ENCODE measurements at places on chromosomes 11 and 22.

DNA sequence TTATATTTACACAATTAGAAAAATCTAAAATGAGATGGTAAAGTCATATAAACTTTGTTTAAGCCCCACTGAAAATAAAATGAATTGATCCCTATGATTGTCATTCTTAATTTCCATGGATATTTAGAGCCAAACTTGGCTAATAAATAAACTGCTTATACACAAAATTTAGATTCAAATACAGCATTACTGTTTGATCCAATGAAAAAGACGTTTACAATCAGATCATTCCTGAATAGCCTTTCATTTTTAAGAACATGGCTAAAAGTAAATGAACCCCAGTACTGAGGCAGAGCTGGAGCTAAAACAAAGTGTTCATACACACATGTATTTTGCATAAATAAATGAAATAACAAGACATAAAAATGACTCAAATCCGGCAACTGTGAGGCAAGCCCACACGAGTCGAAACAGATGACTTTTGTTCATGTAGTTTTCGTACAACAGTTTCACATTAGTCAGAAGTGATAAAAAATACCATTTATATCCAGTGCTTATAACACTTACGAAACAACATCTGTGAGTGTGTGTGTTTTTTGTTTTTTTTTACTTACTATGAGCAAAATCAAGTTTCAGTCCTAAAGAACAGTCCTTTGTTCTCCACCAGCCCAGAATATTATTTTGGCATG, 386.5 kb downstream of the SOX6 start:
- no peak overlapping the region for H3K4me3 ChIP-seq
- peak overlapping the region; percentile 81 for H3K27ac ChIP-seq
- H3K36me3 ChIP-seq: no peaks in the 10 kb centered on the region
- H3K4me1 ChIP-seq: peaks cover 45% of the 10 kb centered on the region
- DNase-seq: no peak
- no peaks in the 10 kb centered on the region for H3K27me3 ChIP-seq

DNA sequence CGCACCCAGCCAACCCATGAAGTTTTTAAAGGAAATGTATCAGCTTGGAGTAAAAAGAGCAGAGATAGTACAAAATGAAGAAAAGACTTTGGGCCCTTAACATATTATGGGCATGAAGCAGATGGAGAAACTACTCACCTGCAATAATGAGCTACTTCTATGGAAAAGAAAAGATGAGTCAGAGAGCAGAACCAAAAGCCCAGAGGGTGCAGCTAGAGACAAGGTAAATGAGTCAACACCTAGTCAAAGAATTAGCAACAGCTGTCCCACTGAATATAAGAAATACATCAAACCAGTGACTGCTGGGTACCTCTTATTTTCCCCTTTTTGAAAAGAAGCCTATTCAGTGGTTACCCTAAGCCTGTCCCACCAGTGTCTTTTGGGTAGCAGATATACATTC, 61.8 kb downstream of the RPL27A start:
- H3K27me3 ChIP-seq: no peaks in the 10 kb centered on the region
- no peak for DNase-seq
- no peak overlapping the region for H3K4me3 ChIP-seq
- H3K36me3 ChIP-seq: peaks cover 4% of the 10 kb centered on the region
- H3K4me1 ChIP-seq: peaks cover 11% of the 10 kb centered on the region

- no peaks in the 10 kb centered on the region for H3K36me3 ChIP-seq
- H3K27me3 ChIP-seq: peaks cover 22% of the 10 kb centered on the region
- no peak overlapping the region for H3K4me3 ChIP-seq
- peaks cover 16% of the 10 kb centered on the region for H3K4me1 ChIP-seq
- no peak overlapping the region for H3K27ac ChIP-seq
Measured at GRCh38 chr11:115657586-115657985, 153.4 kb upstream of the CADM1 start.

DNA sequence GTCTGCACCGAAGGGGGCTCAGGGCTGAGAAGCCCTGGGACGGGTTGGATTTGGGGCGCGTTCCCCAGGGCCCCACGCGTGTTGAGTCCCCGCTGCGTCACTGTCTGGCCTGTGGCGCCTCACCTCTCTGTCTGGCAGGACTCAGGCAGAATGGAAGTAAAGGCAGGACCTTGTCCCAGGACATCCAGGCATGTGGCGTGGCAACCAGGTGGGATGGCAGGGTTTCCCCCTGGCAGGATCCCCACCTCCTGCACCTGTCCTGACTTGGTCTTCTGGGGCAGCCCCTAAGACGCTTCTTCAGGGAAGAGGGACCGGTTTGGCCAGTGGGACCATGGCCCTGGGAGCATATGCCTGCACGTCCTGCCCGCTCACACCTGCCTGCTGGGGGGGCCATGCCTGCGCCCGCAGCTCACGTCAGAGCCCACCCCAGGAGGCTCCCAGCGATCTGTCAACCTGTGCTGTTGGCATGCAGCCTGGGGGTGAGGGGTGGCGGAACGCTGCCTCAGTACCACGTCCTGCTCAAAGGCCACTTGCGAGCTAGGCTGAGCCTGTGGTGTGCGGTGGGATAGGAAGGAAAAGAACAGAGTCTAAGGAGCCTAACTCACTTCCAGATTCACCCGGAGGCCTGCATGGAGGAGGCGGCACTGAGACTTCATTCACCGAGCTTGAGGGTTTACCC, 72.7 kb downstream of the KCNQ1 start:
- no peaks in the 10 kb centered on the region for H3K4me1 ChIP-seq
- peak; percentile 4 for DNase-seq
- no peaks in the 10 kb centered on the region for H3K36me3 ChIP-seq
- no peaks in the 10 kb centered on the region for H3K27me3 ChIP-seq
- H3K4me3 ChIP-seq: no peak overlapping the region
- H3K27ac ChIP-seq: no peak overlapping the region

DNA sequence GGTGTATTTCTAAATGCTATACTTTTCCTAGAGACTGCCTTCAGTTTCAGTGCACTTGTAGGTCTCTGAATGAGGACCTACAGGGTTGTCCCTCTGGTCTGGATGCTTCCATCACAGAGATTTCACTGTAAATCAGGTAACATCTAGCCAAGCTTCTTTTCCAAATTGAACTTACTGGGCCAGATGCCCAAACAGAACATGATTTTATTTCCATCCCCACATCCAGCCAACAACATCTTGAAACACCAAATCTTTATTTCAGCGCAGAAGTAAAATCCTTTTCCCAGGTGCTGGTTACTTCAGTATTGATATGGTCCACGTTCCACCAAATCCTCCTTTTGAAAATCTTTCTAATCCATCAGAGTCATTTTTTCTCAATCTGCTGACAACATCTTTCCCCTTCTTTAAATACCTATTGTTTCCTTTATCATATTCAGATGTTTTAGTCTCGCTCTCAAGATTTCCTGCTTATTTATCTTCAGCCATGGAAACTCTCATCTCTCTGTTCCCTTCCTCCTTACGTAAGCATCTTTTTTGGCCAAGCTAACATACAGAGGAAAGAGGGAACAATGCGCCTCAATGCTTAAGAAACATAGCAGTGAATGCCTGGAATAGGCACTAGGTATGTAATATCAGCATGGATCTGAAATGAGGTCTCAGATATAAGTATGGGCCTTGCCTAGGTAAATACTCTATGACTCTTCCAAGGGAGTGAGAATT, 201.2 kb upstream of the MTNR1B start:
- DNase-seq: no peak
- H3K36me3 ChIP-seq: no peaks in the 10 kb centered on the region
- H3K4me3 ChIP-seq: no peak overlapping the region
- peaks cover 11% of the 10 kb centered on the region for H3K4me1 ChIP-seq
- no peaks in the 10 kb centered on the region for H3K27me3 ChIP-seq
- H3K27ac ChIP-seq: no peak overlapping the region

DNA sequence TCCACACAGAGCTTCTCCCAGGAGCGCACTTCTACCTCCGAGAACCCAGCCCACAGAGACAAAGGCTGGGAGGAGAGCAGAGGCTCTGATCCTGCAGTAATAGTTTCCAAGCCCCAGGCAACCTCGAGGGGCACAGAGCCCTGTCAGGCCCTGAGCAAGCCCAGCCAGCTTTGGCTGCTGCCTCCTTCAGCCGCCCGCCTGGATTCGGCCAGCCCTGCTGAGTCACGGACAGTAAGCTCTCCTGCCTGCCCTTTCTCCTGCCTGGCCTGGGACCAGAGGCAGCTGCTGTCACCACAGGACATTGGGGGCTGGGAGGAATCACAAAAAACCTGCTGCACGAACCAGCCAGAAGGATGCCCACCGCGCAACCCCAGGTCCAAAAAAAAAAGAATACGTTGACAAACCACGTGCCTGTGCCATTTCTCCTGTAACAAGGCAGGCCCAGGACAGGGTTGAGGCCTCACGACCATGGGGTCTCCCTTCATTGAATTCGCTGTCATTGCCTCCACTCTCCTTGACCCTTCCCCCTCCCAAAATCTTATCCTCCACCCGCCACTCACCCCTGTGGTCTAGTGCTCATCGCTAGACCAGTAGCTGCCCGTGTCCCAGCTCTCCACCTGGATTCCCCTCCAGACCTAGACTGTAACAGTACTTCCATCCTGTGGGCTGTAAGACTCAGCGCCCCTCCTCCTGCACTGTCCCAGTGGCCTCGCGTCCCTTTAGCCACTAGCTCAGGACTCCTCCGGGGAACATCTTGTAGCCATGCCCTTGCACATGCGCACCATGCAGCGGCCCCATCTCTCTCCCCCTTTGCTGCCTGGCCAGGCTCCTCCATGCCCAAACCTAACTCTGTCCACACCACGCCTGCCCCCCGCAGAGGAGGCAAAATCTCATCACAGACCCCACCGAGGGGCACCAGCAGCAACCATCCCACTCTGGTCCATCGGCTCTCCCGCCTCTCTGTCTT, 7.4 kb upstream of the SLC22A12 start:
- DNase-seq: no peak
- H3K4me3 ChIP-seq: no peak overlapping the region
- H3K4me1 ChIP-seq: no peaks in the 10 kb centered on the region
- no peaks in the 10 kb centered on the region for H3K36me3 ChIP-seq

GRCh38 chr22:46390652-46391301, 55.3 kb downstream of the TRMU start:
- H3K36me3 ChIP-seq: no peaks in the 10 kb centered on the region
- no peak overlapping the region for H3K4me3 ChIP-seq
- H3K27me3 ChIP-seq: no peaks in the 10 kb centered on the region
- DNase-seq: peak; percentile 75
- peaks cover 5% of the 10 kb centered on the region for H3K4me1 ChIP-seq

GRCh38 chr11:123103326-123103980, 41.5 kb upstream of the HSPA8 start:
- DNase-seq: peak; percentile 88
- no peak overlapping the region for H3K4me3 ChIP-seq
- H3K27me3 ChIP-seq: no peaks in the 10 kb centered on the region
- H3K36me3 ChIP-seq: no peaks in the 10 kb centered on the region

DNA sequence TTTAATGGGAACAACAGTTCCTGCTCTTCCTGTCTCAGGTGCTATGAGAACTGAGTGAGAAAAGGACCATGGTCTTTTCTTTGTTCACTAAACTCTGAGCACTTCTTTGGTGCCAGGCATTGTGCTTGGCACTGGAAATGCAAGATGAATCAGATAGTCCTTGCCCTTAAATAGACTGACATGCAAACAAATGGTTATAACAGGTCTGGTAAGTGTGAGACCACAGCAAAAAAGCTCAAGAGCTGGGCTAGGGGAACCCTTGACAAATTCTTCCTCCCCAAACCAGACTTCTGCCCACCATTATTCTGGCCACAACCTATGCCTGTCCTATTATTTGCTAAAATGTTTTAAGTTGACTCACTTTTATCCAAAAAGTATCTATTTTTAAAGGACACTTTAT, 5.1 kb downstream of the SLC43A3 start:
- peaks cover 53% of the 10 kb centered on the region for H3K4me1 ChIP-seq
- H3K4me3 ChIP-seq: no peak overlapping the region
- H3K27me3 ChIP-seq: no peaks in the 10 kb centered on the region
- peaks cover 23% of the 10 kb centered on the region for H3K36me3 ChIP-seq

Measured in stomach (tissue), 19 donors.